Activated T-helper 1 cell treated with anti-CD3 and anti-CD28 coated beads, Interleukin-12 subunit alpha, Interleukin-12 subunit beta, Interleukin-2, Interleukin-4 antibody, amounts not matched to agents 30 ng/mL and 10 ng/mL and 1 ng/mL, durations not matched to agents 14 hours and 24 hours and 36 hours (primary cell): ENCODE measurements at places on chromosomes 7 and 10. TPM values are rescaled to one million over a fixed set of nuclear protein-coding genes. Genes with fewer than 3 reads are reported as not detected.

CAPZA2 gene
- total RNA-seq: 143 and 165 TPM in 2 replicates

EPDR1 gene
- total RNA-seq: 0.34 TPM in 1 of 2 replicates, not detected in the other

ERVW-1 gene
- total RNA-seq: not detected in 2 replicates

PARP12 gene
- total RNA-seq: 62.0 and 63.7 TPM in 2 replicates

PRKCQ gene
- total RNA-seq: 45.9 and 50.4 TPM in 2 replicates

UCMA gene
- not detected in 2 replicates for total RNA-seq

CCDC71L gene
- total RNA-seq: 17.9 and 19.0 TPM in 2 replicates

RRP12 gene
- total RNA-seq: 99.9 and 104 TPM in 2 replicates

GGCT gene
- 75.4 and 79.0 TPM in 2 replicates for total RNA-seq

SCART1 gene
- 1.2 and 1.5 TPM in 2 replicates for total RNA-seq

CYP3A7 gene
- total RNA-seq: not detected in 2 replicates

HTRA1 gene
- total RNA-seq: not detected in 2 replicates

VAX1 gene
- not detected in 2 replicates for total RNA-seq

ZNF239 gene
- 1.4 and 1.7 TPM in 2 replicates for total RNA-seq

GBX1 gene
- not detected in 2 replicates for total RNA-seq

DTX2 gene
- 26.4 and 28.0 TPM in 2 replicates for total RNA-seq

ACSM6 gene
- not detected in 2 replicates for total RNA-seq

TACR2 gene
- total RNA-seq: not detected in 2 replicates

ENO4 gene
- total RNA-seq: not detected in 2 replicates

CTNNA3 gene
- total RNA-seq: not detected in 2 replicates

ASAH2 gene
- total RNA-seq: 2.2 and 5.4 TPM in 2 replicates

ELMO1 gene
- total RNA-seq: 113 and 119 TPM in 2 replicates

MYO3A gene
- total RNA-seq: not detected in 2 replicates

CPEB3 gene
- 2.5 and 2.7 TPM in 2 replicates for total RNA-seq

STOX1 gene
- 0.32 and 1.1 TPM in 2 replicates for total RNA-seq

KAT6B gene
- total RNA-seq: 24.6 and 26.9 TPM in 2 replicates

TMEM139 gene
- total RNA-seq: 0.73 TPM in 1 of 2 replicates, not detected in the other

SLC13A1 gene
- 0.05 TPM in 1 of 2 replicates, not detected in the other for total RNA-seq

CCL26 gene
- total RNA-seq: not detected in 2 replicates

ARHGEF5 gene
- 8.0 and 9.1 TPM in 2 replicates for total RNA-seq

STK32C gene
- total RNA-seq: 14.6 and 15.5 TPM in 2 replicates

SFTPA2 gene
- total RNA-seq: not detected in 2 replicates

APBB1IP gene
- 39.6 and 43.6 TPM in 2 replicates for total RNA-seq

SFTPA1 gene
- total RNA-seq: not detected in 2 replicates

MYL10 gene
- not detected in 2 replicates for total RNA-seq
